ENCODE measurements at places on chromosomes 2 and 18.

GRCh38 chr2:2839393-2839781 lies 508.3 kb upstream of the MYT1L start:
- DNase-seq: no peak

DNA sequence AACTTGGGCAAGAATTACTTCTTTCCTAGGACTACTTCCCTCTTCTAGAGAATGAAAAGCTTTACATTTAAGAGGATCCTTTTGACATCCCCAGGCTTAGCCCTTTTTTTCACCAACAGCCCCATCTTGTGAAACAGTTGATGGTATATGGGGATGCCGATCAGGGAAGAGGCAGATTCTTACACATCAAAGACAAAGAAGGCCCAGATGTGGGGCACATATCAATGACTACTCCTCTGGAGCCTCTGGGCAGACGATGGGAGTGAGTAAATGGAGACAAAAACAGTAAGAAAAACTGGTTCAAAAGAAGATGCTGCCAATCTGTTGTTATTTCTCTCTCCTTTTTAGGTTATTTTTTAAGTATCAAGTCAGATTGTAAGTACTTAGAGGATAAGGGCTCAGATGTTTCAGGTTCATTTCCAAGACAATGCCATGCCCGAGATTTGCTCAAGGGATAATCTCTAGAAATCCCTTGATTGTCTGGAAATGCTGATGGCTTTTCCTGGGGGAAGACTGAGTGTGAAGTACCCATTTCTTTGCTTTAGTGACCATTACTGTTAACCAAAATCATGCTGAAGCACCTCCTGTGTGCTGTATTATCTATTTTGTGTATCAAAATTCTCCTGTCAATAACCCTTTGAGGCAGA lies 117.5 kb downstream of the EPHA4 start:
- DNase-seq: no peak

GRCh38 chr2:202121532-202122162 lies 48.6 kb downstream of the KIAA2012 start:
- DNase-seq: no peak

DNA sequence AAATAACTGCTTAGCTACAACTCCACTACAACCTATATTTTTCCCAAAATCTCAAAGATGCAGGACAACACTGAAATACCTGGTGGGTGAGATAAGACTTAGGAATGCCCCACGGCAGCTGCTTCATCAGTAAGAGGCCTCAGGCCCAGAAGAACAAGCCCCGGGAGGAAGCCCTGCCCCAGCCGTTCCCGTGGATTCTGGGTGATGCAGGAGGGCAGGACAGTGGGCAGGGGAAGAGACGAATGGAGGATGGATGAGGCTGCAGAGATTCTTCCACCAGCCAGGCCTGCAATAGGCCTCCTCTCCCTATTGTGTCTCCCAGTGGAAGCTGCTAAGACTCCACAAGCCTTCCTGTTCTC lies 197.9 kb upstream of the HDAC4 start:
- DNase-seq: no peak

- DNase-seq: no peak
Observed at GRCh38 chr18:57008001-57008686, 138.7 kb upstream of the BOD1L2 start.

DNA sequence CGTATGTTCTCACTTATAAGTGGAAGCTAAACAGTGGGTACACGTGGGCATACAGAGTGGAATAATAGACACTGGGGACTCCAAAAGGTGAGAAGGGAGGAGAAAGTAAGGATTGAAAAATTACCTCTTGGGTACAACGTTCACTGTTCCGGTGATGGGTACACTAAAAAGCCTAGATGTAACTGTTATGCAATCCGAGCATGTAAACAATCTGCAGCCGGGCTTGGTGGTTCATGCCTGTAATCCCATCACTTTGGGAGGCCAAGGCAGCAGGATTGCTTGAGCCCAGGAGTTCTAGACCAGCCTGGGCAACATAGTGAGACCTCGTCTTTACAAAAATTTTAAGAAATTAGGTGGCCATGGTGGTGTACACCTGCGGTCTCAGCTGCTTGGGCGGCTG lies 33.1 kb upstream of the TTR start:
- DNase-seq: no peak

DNA sequence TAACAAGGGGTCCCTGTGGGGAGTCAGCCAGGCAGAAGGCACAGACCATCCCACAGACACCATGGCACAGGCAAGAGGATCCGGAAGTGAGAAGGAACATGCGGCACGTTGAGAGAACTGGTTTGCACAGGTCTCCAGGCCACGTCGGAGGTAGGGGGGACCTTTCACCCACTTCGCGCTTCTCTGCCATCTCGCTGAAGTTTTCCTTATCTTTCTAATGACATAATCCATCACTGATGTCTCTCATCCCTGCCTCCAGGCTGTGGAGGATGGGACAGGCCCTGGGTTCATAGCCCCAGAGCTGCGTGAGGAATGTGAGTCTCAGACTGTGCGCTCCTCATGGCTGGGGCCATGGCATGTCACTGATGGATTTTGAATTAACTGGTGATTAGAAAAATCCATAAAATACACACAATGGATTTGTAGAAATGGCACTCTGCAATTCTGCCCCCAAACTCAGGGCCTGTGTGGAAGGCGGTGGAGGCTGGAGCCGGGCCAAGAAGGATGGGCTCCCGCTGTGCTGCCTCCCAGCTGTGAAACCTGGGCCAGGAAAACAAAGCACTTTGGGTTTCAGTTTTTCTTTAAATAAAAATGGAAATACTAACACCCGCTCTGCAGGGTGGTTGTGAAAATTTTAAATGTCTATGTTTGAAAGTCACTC lies 113.3 kb upstream of the ALKAL2 start:
- DNase-seq: no peak

DNA sequence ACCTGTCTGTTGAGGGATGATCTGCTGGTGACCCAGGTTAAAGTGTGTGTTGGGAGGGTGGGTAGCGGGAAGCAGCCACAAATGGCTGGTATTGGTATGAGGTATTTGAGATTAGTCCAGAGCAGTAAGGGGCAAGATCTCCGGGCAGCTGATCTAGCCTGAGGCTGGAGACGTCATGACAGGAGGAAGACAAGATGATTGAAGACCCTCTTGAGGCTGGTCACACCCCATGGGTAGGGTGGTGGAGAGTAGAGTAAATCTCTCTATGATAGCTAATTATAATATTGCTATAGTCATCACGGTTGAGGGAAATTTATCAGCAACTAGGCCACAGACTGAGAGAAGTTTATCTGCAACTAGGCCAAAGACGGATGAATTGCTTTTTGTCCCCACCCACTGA lies 128.5 kb downstream of the CDCA7 start:
- DNase-seq: no peak

GRCh38 chr2:70748002-70748784 lies 19.8 kb downstream of the ADD2 start:
- no peak for DNase-seq

- no peak for DNase-seq
Observed at GRCh38 chr18:77157312-77157711, 24.7 kb upstream of the MBP start.

GRCh38 chr2:47003641-47004427 lies 88.2 kb upstream of the MCFD2 start:
- DNase-seq: no peak

DNA sequence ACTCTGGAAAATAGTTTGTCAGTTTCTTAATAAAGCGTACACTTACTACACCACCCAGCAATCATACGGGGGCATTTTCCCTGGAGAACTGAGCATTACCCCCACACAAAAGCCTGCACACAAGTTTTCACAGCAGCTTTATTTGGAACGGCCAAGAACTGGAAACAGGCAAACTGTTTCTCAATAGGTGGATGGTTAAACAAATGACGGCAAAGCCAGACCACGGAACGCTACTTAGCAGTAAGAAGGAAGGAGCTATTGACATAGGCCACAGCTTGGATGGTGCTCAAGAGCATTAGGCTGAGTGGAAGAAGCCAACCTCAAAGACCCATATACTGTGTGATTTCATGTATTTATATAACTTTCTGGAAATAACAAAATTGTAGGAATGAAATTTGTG lies 9.0 kb downstream of the MALL start:
- no peak for DNase-seq

- no peak for DNase-seq
Observed at GRCh38 chr2:7096726-7097352, 179.6 kb downstream of the RNF144A start.

DNA sequence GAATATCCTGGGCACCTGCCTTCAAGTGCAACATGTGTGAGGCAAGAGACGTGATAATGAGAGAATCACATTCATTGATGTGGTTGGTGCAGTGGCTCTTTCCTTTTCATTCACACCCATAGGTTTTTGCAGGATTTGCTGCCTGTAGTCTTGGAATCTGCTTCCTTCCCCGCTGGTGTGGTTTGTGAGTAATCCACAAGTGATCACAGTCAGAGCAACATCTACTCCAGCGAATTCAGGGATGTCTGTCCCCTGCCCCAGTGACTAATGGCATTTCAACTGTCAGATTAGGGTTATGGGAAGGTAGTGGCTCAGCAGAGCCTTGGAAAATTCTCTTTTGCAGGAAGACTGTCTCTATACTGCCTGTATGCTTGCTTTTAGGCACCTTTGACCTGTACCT lies 225.5 kb upstream of the RBMS1 start:
- no peak for DNase-seq

DNA sequence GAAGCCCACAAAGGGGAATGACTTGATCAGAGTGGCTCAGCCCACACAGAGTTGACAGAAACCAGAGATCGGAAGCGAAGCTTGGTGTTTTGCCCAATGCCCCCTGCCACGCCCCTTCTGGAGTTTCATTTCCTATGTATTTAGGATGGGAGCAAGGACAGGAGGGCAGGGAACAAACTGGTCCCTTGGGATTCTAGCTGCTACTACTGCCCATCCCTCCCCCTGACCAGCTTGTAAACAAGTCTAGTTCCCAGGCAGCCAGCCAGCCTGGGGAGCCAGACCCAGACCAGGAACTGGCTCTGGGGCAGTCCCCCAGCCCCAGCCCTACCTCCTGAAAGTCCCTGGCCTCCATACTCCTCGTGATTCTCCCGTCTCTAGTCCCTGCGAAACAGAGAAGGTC lies 8.3 kb downstream of the WNT6 start:
- no peak for DNase-seq

DNA sequence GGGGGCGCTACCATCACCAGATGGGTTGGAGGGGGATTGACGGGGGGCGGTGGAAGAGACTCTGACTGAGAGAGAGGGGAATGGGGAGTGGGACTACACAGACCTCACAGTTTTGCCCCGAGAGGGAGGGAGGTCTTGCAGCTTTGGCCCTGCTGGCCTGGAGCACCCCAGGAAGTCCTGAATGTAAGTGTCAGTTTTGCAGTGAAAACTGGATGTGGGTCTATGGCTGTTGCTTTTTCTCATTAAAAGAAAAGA lies 2.4 kb downstream of the TCF7L1 start:
- DNase-seq: no peak

- DNase-seq: peak; percentile 75
Observed at GRCh38 chr2:113240915-113241911, 37.5 kb downstream of the PAX8 start.

- no peak for DNase-seq
Observed at GRCh38 chr2:217195658-217196446, 336.0 kb upstream of the TNP1 start.

- DNase-seq: no peak
Observed at GRCh38 chr18:44227501-44227900, 453.2 kb upstream of the SETBP1 start.

GRCh38 chr2:138066841-138067240 lies 102.6 kb downstream of the HNMT start:
- DNase-seq: no peak

DNA sequence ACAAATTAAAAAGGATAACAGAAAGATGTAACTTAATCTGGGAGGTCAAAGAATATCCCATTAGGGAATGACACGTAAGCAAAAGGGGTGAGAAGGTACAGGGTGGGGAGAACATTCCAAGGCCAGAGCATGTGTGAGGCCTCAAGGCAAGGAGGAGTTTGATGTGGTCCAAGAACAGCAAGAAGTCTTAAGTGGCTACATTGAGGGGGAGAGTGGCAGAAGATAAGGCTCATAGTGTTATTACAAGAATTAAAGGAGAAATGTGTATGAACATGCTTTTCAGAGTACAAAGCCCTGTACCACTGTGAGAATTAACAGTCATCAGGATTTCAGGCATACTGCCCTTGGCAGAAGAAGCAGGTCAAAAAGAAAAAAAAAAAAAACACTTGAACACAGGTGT lies 174.4 kb upstream of the ERBB4 start:
- no peak for DNase-seq

- no peak for DNase-seq
Observed at GRCh38 chr2:222452422-222452950, 28.1 kb downstream of the SGPP2 start.

GRCh38 chr2:164479460-164479859 lies 141.8 kb downstream of the GRB14 start:
- no peak for DNase-seq

- no peak for DNase-seq
Observed at GRCh38 chr2:182049372-182050148, 63.9 kb downstream of the PPP1R1C start.

- peak; percentile 9 for DNase-seq
Observed at GRCh38 chr2:163878718-163879117, 142.9 kb upstream of the FIGN start.

DNA sequence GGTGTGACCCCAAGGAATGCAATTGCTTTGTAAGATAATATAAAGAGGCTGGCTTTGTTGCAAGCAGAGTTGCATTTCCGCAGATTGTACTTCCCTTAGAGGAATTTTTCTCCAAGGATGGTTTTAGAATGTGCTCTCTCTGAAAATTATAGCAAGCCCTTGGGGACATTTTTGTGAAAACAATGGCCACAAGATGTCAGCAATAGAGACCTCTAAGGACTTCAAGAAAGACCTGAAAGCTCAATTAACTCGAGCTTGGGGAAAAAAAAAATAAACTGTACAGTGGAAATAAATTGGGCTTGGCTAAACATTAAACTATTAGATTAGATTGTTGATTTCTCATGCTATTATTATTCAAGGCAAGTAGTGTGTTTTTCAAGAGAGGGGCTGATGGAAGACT lies 81.3 kb upstream of the KYNU start:
- no peak for DNase-seq

DNA sequence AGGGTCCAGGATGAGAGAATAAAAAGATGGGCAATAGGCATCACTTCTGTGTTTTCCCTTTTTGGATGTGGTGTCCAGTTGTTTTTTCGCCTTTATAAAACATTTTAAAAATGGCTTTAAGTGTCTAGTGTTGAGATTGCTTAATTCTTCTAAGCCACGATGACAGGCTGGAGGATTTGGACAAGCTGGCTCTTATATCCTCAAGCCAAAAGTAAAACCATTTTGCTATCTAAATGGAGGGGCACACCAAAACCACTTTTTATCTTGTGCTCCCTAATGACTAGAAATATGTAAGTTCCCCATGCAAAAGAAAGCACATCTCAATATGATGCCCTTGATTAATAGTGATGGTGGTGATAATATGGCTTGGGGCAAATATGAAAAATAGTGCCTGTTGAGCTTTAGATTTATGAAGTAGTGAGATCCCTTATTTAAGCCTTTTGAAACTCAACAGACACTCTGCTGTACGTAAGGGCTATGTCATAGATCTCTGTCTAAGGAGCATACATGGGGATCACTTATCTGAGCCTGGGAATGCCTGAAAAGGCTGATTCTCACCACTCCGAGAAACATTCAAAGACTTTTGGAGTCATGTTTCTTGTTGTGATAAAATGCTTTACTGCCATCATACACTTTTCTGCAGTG lies 185.5 kb downstream of the KCNS3 start:
- no peak for DNase-seq

GRCh38 chr18:58868440-58868839 lies 3.8 kb downstream of the ZNF532 start:
- no peak for DNase-seq

All from HuH-7 (cell line).